Fibroblast of lung (primary cell): ENCODE measurements at places on chromosomes 12 and 14. TPM values are rescaled to one million over a fixed set of nuclear protein-coding genes. Genes with fewer than 3 reads are reported as not detected.

Gene HRK
- polyA plus RNA-seq, result 0.02 and 0.08 TPM in 2 replicates

Gene SAMD15
- polyA plus RNA-seq, result 0.69 and 1.1 TPM in 2 replicates

Gene GPRC5D
- 0.08 and 0.35 TPM in 2 replicates for polyA plus RNA-seq

Gene KIF26A
- polyA plus RNA-seq, result 0.01 and 0.15 TPM in 2 replicates

Gene DCTN2
- polyA plus RNA-seq, result 211 and 229 TPM in 2 replicates

Gene VTI1B
- polyA plus RNA-seq, result 88.9 and 89.8 TPM in 2 replicates

Gene PLEKHD1
- 0.01 TPM in 1 of 2 replicates, not detected in the other for polyA plus RNA-seq

Gene IL22
- polyA plus RNA-seq, result not detected in 2 replicates

Gene COPS7A
- polyA plus RNA-seq, result 114 and 138 TPM in 2 replicates

Gene MYRFL
- polyA plus RNA-seq, result not detected in 2 replicates

Gene RAD9B
- 0.40 and 0.53 TPM in 2 replicates for polyA plus RNA-seq

GRCh38 chr12:25914551-25914950 is 43.9 kb upstream of the RASSF8 start:
- DNase-seq, result no peak

GRCh38 chr14:75427126-75427481 is 718 bp upstream of the JDP2 start:
- DNase-seq, result no peak

DNA sequence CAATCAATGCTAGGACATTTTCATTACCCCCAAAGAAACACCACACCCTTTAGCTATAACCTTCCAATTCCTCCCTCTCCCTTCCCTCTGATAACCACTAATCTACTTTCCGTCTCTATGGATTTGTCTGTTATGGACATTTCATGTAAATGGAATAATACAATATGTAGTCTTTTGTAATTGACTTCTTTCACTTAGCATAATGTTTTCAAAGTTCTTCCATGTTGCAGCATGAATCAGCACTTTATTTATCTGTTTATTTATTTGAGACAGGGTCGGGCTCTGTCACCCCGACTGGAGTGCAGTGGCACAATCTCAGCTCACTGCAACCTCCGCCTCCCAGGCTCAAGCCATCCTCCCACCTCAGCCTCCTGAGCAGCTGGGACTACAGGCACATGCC is 1.2 kb upstream of the RBM19 start:
- DNase-seq, result no peak

DNA sequence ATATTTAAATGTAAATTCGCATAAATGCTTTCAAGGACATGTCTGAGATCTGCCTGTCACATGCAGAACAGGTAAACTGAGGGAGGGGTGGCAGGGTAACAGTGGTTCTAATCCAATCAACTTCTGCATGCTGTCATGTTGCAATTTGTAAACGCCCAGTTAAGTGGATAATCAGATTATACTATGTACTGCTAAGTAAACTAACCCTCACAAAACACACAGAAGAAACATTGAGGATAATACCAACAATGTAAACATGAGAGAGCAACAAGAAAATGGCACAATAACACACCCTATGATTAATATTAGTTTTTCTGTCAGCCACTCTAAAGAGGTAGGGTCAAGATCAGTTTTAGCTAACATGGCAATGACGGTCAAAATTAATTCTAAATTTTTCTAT is 123.7 kb downstream of the KIF21A start:
- no peak for DNase-seq

DNA sequence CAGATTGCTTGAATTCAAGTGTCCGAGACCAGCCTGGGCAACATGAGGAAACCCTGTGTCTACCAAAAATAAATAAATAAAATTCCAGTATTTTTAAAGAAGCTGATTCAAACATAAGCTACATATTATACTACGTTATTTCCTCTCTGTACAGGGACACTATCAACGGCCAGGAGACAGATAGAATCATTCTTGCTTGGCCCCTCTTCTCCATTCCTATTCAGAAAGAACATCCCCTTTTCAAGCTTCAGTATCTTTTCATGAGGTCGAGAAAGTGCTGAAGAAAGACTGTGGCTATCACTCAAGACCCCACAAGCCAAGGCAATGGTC is 314 bp upstream of the DHRS7 start:
- no peak for DNase-seq

- DNase-seq, result no peak
Observed at GRCh38 chr12:46499226-46499625, 126.7 kb upstream of the SLC38A2 start.

GRCh38 chr14:64266239-64266638 is 27.9 kb downstream of the ESR2 start:
- peak; percentile 69 for DNase-seq

GRCh38 chr12:126218697-126219096 is 1153.5 kb downstream of the AACS start:
- DNase-seq, result no peak

- no peak for DNase-seq
Observed at GRCh38 chr14:98177551-98177950, 1094.4 kb downstream of the BCL11B start.

GRCh38 chr14:74109369-74109768 is 24.6 kb downstream of the LIN52 start:
- DNase-seq, result no peak

DNA sequence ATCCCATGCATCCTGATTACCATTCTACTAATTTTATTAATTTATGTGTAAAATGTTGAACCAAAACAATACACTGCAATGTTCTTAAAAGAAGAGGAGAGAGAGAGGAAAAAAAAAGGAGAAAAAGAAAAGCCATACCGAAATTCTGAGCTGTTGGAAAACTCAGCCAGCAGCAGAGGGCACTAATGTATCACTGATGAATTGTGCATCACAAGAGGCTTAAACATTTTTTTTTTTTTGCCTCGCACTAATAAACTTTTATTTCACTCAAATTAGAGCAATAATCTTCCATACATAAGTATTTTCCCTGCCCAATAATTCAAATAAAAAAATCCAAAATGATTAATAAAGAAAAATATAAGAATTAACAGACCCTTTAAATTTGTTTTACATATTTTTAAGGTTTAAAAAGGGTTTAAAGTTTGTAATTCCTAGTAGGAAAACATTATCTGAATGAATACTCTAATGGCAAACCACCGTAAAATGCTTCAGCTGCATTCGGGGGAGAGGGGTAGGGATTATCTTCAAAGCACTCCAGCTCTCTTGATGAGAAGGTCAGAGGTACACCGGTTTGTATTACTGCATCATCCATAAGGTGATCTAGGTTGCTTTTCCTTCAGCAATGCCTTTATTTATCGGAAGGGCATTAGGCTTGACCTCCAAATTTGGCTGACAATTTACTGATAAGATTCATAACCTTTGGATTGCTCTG is 41.9 kb downstream of the ATP23 start:
- DNase-seq, result peak; percentile 79

DNA sequence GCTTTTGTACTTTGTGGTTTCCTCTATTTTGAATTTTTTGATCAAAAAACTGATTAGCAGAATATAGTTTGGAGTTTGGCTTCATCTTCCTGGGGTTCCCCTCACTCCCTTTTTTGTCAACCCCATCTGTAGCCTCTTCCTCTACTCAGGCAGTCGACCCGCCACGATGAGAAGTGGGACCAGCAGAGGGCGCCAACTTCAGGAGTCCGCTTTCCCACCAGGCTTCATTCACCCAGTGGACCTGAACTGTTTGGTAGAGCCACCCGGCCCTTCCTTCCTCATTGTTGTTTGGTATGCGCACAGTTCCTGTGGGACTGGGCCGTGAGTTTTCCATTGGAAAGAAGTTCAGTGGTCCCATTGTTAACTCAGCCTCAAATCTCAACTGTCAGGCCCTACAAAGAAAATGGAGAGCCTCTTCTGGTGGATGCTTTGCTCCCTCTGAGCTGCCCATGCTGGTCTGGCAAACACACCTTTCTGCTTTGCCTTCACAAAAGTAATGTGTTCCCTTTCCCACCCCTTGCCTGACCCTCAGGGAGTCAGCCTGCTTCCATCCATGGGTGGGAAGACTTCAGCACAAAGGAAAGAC is 21.7 kb downstream of the TMBIM6 start:
- DNase-seq, result peak; percentile 52

- DNase-seq, result no peak
Observed at GRCh38 chr14:87000081-87000480, 992.9 kb downstream of the GALC start.
